ENCODE measurements at places on chromosomes 4 and X.

DNA sequence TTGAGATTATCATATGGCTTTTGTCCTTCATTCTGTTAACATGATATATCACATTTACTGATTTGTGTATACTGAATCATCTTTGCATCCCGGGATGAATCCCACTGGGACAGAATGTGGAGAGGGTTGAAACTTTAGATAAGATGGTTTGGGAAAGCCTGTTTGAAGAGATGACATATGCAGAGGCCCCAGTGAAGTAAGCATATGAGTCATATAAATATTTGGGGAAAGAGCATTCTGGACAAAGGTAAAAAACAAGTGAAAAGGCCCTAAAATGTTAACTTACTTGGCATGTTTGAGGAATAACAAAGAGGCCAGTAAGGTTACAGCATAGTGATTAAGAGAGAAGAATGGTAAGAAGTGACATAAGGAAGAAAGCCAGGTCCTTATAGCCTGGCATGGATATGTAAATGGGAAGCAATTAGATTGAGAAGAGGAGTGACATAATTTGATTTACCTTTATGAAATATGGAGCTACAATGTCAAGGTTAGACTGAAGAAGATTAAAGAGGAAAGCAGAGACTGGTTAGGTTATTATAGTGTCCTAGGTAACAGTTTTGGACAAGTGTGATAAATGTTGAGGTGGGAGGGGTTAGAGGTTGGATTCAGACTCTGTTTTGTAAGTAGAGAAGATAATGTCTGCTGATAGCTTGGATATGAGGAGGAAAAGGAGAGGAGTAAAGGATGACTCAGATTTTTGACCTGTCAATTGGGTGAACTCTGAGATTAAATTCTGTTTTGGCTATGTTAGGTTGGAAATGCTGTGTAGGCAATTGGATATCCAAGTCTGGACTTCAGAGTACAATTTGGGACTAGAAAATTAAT is 54.6 kb upstream of the DRP2 start:
- DNase-seq = no peak

DNA sequence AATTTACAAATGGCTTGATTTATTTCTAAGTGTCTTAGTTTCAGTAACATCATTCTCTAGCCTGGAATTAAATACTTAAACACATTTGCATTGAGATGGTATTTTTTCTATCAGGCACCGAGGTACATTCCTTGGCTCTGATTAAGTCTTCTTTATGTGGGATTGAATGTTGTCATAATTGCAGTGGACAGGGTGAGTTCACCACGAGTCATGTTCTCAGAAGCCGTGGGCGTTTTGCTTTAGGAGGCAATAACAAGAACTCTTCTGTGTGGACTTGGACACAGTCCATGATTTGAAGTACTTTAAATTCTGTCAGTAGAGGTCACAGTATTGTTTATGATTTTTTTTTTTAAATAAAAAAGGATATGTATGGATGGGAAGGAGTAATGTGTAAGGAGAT is 57.1 kb upstream of the EFHC2 start:
- peak; percentile 51 for DNase-seq

DNA sequence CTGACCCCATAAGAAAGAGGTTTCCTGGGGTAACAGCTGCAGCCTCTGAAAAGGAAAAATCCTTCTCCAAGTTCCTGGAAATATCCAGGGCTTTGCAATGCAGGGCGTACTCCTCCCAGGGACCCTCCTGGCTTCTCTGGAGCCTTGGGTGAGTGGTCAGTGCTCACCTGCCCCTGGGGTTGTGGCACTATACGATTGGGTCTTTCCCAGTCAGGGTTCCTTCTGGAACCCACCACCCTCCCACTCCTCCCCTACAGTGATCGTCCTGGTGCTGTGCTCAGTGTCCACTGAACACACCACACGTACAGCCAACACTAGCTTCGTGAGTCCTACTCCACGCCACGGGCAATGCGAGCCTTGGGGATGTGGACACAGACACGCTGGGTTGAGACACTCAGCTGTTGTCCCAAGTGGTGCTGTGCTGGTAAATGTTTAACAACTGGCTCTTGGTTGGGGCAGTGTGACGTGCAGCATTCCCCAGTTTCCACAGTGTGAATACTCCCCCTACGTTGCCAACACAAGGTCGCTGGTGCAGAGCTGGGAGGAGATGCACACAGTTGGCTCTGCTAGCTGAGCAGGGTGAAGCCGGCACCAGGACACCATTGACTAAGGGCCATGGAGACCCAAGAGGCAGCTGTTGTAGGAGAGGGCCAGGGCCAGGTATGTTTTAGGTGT is 65.4 kb downstream of the HTRA3 start:
- DNase-seq = no peak

GRCh38 chr4:25861280-25861950 is 1.4 kb downstream of the SEL1L3 start:
- DNase-seq = peak; percentile 58

- DNase-seq = no peak
Observed at GRCh38 chrX:68147848-68148247, 285.4 kb downstream of the OPHN1 start.

- DNase-seq = no peak
Observed at GRCh38 chr4:33029976-33030375, 2309.8 kb downstream of the PCDH7 start.

DNA sequence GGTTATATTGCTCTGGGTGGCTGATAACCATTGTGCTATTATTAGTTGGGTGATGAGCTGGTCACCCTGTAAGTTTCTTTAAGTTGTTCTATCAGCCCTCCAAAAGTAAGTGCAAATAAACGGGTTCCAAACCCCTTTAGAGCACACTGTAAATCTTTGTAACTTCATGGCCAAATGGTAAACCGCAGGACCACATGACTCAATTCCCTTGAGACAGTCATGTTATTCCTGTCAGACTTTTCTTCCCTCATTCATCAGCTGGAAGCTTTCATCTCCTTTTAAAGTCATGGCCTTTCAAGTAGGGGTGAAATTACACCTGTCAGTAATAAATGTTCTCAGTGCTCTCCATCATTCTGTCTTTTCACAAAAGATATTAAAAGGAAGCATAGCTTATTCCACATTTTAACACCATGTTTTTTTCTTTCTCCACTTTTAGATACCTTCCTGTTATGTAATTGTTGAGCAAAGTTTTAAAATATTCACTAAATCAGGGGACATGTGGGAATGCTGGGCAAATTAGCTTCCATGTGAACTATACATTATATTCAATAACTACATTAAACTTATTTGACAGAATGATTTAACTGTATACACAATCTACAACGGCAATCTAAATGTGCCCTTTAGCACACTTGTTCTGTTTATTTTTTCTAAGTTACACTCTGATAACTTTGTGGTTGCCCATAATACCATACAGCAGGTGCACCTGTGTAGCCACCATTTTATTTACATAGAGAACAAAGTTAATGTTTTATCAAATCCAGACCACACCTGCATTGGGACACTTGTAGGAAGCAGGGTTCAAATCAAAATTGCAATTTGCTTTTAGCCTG is 275.5 kb downstream of the CFAP299 start:
- DNase-seq = peak; percentile 53

- DNase-seq = no peak
Observed at GRCh38 chr4:125398263-125399002, 83.7 kb downstream of the FAT4 start.

- no peak for DNase-seq
Observed at GRCh38 chrX:40064055-40064597, 33.6 kb downstream of the BCOR start.

GRCh38 chr4:107643021-107643420 is 77.0 kb downstream of the PAPSS1 start:
- DNase-seq = no peak

- no peak for DNase-seq
Observed at GRCh38 chrX:73647632-73648322, 84.8 kb downstream of the CHIC1 start.

DNA sequence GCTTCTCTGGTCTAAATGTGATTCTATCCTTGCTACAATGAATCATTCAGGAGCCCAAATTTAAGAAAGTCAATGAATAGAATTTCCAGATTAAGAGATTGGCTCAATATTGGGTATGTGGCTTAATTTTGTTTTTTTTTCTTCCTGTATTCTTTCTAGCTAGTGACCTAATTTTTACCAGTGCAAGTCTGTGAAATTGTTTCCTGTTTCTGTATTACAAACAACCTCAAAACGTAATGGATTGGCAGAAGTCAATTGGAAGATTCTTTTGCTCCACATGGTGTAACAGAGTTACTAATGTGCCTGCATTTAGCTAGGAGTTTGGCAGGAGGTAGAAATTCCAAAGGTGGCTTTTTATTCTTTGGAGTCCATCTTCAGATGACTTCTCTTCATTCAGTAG is 17.6 kb downstream of the DYNLT3 start:
- no peak for DNase-seq

GRCh38 chr4:176153124-176153523 is 42.3 kb downstream of the SPATA4 start:
- no peak for DNase-seq

DNA sequence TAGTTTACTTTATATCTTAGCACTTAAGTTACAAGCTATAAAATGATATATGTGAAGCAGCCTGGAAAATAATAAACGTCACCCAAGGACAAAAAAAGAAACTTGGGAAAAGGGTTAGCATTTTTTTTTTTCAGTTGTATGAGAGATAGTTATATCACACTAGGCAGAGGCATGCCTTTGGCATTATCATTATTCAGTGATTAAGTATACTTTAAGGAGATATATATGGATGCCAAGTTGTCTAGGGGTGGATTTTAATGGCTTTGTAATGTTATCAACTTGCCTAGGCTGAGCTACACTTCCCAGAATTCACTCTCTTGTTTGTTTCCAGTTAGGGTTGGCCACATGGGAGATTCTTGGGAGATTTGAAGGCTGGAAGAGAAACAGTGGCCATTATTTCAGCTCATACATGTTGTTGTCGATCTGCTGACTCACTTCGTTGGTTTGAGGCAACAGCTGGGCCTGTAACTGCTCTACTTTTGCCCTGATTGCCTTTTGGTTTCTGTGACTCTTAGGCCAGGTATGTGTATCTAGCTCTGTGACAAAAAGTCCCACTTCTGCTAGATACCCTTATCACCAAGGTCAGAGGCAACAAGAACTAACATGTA is 11.5 kb upstream of the SRPX start:
- DNase-seq = no peak

DNA sequence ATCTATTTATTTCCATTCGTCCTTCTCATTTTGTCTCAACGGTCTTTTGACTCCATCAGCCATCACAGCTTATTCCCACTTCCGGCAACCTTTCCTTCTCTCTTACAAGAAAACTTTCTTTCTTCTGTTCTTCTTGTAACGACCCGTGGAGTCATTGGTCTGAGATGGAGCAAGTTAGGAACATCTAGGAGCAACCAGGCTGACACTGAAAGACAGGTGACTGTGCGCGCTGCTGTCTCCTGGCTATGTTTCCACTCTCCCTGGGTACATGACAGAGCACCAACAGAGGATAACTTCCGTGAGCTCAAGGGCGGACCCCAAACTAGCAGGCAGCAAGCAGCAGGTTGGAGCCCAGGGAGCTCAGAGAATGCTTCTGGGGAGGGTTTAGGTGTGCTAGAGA is 2.5 kb downstream of the FGF5 start:
- DNase-seq = no peak

GRCh38 chr4:80206111-80206510 is 8.8 kb downstream of the PRDM8 start:
- DNase-seq = no peak
